ENCODE measurements at places on chromosomes 2 and 18.

- DNase-seq = no peak
Measured at GRCh38 chr2:102171946-102172345, 14.9 kb upstream of the IL1RL2 start.

- DNase-seq = no peak
Measured at GRCh38 chr2:134866498-134867099, 28.2 kb downstream of the ACMSD start.

DNA sequence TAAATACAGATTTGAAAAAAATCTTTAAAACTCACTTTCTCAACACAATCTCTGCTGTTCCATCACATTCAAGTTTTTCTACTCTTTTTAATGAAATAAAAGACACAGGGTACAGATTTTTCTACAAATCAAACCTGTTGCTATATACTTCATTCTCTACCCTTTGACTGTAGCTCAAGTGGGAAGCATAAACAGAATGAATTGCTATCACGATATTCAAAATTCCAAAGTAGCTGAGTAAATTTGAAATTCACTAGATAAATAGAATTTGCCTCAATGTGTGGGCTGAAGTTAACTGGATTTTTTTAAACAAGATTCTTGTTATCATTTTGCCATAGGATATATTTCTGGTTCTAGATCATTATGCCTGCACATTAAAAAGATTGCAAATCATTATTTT is 185.9 kb downstream of the ZNF521 start:
- DNase-seq = no peak

DNA sequence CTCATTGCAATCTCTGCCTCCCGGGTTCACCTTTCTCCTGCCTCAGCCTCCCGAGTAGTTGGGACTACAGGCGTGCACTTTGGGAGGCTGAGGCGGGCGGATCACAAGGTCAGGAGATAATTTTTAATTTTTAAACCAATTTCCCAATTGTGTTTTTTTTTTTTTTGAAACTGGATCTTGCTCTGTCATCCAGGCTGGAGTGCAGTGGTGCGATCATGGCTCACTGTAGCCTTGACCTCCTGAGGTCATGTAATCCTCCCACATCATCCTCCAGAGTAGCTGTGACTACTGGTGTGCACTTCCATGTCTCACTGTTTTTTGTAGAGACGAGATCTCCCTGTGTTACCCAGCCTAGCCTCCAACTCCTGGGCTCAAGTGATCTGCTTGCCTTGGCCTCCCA is 49.3 kb downstream of the GLS start:
- DNase-seq = no peak

DNA sequence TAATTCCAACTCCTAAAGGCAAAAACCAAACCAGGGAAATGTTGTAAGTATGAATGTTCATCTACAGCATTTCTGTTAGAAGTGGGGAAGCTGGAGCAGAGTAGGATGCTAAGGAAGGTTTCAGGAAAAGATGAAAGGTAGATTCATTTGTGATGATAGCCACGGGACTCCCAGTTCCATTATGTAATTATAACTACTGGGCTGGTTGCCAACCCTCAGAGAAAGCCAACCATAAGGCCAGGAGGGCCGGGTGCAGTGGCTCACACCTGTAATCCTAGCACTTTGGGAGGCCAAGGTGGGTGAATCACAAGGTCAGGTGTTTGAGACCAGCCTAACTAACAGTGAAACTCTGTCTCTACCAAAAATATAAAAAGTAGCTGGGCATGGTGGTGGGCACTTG is 288.9 kb upstream of the ETAA1 start:
- DNase-seq = peak; percentile 62

GRCh38 chr18:10511236-10511635 is 14.6 kb upstream of the NAPG start:
- DNase-seq = no peak
